ENCODE measurements at places on chromosomes 2 and 18.
A peak's percentile ranks its signal among the peaks of the same experiment; 100 is the strongest.

- DNase-seq: no peak
These were observed 127.6 kb upstream of the L3MBTL4 start for GRCh38 chr18:6542296-6542695.

DNA sequence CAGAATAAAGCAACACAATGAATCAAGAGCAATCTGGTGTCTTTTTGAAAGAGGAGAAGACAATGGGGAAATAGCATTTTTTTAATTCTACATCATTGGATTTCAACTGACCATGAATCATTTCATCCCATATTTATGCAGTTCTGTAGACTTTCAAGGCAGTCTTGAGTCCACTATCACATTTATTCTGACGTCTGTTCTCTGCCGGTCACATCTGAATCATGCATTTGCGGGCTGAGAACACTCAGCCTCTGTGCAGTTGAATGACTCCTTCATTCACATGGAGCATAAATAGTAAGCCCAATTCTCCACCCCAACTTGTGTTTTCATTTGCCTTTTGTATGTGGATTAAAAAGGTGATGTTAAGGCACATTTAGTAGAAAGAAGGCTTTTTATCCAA lies 128.2 kb downstream of the AKAIN1 start:
- no peak for DNase-seq

DNA sequence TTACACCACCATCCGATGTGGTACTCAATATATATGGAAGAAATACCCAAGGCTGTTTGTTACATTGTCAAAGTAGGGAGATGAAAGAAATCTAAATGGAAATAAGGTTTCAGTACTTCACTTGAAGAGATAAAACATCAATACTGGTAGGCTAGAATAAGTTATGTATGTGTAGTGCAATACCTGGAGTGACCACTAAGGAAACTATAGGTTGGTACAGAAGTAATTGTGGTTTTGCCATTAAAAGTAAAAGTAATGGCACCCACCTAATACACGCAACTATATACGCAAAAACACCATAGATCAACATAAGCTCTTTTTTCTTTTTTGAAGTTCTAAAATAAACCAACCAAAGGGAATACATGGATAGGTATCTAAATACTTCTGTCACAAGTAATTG lies 143.2 kb upstream of the KYNU start:
- DNase-seq: no peak

DNA sequence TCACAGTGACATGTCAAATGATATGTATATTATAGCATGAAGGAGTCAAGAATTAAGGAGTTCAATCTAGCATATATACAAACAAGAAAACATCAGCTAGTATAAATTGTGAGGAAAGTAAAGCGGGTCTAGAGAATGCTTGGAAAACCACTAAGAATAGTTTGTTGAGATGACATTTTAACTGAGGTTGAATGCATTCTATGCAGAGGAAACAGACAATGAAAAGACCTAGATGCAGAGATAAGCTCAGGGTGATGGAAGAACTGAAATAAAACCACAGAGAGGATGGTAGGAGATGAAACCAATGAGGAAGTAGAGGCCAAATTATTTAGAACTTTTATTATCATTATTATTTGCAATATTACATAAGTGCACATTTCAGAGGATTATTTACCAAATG lies 803.6 kb upstream of the FANCL start:
- no peak for DNase-seq

DNA sequence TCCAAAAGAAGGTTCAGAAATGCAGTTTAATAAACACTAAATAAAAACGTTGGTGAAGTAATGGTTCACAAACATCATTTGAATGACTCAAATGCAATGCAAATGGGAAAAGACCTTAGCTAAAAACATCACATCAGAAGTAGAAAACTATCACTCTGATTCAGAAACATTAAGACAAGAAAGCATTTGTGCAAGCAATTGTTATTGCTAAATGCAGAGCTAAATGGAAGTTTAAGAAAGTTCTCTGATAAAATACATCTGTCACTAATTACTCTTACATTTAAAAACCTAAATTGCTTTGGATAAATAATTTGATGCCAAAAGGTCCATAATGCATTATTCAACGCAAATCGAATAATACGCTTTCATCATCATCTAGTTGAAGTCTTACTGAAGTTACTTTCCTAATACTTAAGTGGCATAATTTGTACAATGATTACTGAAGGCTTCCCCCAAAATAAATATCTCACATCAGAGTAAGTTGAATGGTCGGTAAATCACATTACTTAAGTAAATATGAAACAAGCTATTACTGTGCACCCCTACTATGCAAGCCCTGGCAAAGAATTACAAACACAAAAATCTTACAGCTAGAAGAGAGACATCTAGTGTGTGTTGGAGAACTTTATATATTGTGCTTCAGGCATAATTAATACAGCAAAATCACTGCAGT lies 105.7 kb upstream of the KCTD1 start:
- no peak for DNase-seq

GRCh38 chr2:220445429-220446105 lies 818.1 kb downstream of the SLC4A3 start:
- DNase-seq: no peak

DNA sequence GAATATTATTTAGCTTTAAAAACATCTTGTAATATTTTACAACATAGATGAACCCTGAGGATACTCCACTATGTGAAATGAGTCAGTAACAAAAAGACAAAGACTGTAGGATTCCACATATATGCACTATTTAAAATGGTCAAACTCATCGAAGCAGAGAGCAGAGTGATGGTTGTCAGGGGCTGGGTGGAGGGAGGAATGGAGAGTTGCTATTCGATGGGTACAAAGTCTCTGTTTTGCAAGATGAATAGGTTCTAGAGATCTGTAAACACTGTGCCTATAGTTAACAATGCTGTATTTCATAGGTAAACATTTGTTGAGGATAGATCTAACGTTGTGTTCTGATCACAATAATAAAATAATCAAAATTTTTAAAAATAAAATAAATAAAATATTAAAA lies 1675.9 kb upstream of the CELF4 start:
- DNase-seq: no peak

DNA sequence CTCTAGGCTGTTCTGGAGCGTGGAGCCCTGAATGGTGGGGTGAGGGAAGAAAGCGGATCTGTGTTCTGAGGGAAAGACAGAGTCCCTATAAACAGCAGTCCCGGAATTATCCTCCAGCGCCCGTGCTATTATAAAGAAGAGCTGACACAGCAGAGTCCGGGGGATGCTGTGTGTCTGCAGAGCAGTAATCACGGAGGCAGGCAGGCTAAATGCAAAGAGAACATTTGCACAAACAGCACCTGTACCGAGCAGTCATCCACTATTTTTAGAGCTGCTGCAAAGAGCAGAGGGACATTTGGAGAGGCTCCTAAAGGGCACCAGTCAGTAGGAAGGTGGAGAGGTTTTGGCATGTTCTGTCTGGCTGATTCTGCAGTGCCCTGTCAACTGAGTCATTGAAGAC lies 293.8 kb upstream of the SLC14A2 start:
- DNase-seq: no peak

- no peak for DNase-seq
These were observed 32.8 kb downstream of the ITPRID2 start for GRCh38 chr2:181924336-181924735.

DNA sequence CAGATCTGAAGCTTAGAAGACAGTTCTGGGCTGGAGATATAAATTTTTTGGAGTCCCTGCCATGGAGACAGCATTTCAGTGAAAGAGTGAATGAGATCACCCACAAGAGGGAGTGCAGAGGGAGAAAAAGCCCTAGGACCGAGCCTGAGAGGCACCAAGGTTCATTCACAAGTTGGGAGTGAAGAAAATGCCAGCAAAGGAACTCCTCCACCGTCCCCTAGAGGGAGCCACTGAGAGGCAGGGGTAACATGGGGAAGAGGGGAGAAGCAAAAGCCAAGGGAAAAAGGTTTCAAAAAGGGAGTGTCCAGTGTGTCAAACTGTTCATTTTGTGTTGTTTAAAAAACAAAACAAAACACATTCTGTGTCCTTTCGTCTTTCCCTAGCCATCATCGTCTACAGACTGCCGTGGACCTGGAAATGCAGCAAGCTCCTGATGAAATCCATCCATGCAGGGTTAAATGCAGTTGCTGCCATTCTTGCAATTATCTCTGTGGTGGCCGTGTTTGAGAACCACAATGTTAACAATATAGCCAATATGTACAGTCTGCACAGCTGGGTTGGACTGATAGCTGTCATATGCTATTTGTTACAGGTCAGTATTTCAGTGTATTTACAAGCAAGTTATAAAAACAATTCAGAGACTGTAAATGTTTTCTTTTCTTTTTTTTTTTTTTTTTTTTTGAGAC lies 19.1 kb downstream of the CYBRD1 start:
- peak; percentile 29 for DNase-seq

GRCh38 chr2:42914314-42914713 lies 121.9 kb upstream of the HAAO start:
- DNase-seq: no peak

GRCh38 chr2:157934684-157935377 lies 58.7 kb upstream of the ACVR1 start:
- no peak for DNase-seq

- DNase-seq: no peak
These were observed 514.5 kb downstream of the LRRTM4 start for GRCh38 chr2:77007686-77008085.

DNA sequence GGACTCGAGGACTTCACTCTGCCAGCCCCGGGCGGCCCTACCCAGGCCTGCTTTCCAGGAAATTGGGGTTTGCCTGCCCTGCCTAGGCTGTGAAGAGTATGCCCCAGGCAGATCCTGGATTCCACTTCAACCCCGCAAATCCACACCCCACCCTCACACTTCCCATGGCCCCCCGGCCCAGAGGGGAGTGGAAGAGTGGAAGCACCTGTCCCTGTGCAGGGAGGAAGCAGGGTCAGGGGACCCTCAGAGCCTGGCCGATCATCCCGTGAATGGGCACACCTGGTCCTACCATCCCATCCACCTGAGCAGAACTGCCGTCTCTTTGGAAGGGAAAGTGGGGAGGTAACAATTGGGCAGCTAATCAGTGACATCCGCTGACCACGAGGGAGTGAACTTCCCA lies 245.2 kb downstream of the EIPR1 start:
- DNase-seq: no peak

DNA sequence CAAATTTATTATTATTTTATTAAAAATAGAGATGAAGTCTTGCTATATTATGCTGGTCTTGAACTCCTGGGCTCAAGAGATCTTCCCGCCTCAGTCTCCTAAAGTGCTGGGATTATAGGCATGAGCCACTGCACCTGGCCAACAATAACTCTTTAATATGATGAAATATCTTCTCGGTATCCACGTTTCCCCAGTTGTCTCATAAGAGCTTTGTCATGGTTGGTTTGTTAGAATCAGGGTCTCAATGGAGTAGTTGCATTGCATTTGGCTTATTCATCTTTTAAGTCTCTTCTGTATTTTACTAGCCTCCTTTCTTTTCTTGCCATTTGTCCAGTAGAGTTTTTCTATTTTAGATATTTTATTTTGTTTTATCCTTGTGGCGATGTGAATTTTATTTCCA lies 32.7 kb upstream of the DLX2 start:
- no peak for DNase-seq

DNA sequence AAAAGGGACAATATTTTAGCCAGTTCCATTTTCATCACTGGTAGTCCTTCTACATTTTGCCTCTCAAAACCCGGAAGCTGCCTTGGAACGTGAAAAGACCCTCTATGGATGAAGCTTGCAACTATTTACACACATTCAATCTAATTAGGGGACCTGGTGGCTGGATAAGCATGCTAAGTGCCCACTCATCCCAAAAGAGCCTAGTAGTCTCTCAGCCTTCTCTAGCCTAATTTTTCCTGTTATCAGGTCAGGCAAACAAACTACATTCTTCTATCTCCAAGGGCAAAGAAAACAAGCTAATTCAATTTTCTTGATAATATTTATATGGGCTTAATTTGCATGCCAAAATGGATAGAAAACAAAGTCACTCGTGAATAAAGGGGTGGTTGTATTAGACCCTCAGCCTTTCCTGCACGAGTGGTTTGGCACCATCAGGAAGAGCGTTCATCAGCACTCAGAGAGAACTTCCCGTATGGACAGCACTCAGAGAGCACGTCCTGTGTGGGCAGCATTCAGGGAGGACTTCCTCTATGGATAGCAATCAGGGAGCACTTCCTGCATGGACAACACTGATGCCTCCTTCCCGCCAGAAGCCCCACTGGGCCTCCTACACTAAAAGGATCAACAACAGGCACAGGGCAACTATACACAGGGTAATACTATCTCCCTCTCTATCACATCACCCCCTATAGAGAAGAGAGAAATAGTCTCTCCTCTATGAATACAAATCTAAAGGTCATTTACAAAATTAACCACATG lies 122.2 kb downstream of the RBMS1 start:
- no peak for DNase-seq

DNA sequence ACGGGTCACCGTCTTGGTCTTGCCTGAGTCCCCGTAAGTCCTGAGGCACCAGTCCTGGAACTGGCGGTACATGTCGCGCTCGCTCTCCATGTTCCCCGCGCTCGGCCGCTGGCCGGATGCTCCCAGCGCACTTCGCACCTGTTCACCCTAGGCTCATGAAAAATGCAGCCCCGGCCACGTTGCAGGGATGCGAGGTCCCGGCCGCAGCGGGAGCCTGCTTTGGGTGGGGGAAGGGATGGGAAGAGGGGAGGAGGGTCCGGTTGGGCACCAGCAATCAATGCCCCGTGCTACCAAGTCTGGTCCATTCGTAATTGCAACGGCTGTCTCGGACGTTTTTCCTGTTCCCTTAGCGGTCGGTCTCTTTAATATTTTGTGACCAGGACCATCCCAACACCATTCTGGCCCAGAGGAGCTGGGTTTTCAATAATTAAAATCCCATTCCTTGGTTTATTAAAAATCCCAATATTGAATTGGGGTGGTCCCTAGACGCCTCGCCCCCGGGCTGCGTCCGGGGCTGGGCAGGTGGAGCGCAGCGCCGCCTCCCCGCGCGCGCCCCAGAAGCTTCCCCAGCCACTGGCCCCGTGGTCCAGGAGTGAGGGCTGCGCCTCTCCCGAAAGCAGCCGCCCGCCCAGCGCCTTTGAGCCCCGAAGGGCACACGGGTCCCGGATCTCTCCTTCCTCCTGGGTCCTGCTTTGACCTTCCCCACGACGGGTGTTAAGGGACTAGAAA lies 1.4 kb downstream of the NOL4 start:
- no peak for DNase-seq

DNA sequence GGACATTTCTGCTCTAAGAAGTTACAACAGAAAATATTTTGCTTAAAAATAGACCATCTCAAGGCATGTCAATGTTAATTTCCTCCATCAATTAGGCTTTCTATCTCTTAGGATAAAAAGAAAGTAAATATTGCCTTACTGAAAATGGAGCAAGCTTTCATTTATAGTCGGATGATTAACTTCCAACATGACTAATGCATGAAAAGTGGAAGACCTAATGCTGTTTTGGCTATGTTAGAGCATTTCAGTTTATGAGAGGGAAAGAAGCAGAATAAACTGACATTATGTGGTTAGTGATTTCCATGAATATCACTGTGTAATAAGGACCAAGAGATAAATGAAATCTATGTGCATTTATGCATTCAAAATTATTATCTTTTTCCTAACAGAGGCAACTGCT lies 475.2 kb upstream of the UBE2E3 start:
- DNase-seq: no peak

DNA sequence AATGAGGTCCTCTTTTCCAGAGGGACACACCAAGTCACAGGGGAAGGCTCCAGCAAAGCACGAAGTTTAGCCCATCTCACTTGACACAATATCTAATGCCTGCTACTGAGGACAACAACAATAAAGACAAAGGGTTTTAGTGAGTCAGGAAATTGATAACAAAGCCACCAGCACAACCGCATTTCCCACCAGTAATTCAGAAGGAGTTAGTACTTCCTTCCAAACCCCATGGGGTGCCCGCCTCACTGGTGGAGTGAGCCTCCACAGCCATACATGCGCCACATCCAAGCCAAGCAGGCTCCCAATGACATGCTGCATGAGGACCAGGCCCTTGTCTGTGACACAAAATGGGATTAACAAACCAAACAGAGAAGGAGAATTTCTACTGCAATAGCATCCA lies 40.1 kb downstream of the MRPL35 start:
- DNase-seq: no peak
